ENCODE measurements at places on chromosomes 16 and 17.

- no peak for DNase-seq
These were observed 1.9 kb downstream of the RASL10B start for GRCh38 chr17:35733366-35733765.

DNA sequence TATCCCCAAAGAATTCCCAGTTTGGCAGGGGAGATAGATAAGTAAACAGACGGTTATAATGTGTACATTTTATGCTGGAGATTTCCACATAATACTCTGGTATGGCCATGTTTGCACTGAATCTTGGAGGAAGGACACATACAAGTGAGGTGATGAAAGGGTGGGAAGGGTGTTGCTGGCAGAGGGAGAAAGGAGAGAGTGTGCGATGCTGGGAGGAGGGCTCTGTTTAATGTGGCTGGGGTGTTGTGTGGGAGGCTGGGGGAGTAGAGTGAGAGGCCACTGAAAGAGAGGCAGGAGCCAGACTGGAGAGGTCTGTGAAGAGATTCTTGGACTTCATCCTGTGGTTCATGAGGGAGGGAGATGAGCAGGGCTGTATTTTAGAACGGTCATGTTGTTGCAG is 87.6 kb downstream of the SPACA3 start:
- DNase-seq, result no peak

GRCh38 chr16:73743665-73744496 is 552.7 kb upstream of the PSMD7 start:
- DNase-seq, result no peak

DNA sequence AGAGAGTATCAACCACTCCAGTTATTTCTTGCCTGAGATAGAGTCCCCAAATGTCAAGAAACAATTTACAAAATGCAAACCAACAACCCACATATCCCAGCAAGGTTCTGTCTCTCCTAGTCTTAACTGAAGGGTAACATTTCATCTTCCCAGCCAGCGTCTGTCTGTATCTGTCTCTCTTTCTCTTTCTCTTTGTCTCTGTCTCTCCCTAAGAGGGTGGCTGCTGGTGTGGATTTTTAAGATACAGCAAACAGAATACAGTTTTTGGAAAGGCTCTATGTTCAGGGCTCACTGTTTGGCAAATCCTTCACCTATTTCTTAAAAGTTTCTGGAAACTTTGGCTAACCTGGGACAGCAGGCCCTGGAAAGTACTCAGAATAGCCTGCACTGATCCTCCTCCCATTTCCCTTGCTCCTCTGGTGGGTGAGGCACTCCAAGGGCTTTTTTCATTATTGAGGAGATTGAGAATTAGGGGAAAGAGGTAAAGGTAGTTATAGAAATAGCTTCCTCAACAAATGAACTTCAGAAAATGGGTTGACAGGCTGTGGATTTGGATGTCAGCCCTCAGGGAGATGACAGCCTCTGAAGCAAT is 6.2 kb downstream of the HOXB4 start:
- no peak for DNase-seq

DNA sequence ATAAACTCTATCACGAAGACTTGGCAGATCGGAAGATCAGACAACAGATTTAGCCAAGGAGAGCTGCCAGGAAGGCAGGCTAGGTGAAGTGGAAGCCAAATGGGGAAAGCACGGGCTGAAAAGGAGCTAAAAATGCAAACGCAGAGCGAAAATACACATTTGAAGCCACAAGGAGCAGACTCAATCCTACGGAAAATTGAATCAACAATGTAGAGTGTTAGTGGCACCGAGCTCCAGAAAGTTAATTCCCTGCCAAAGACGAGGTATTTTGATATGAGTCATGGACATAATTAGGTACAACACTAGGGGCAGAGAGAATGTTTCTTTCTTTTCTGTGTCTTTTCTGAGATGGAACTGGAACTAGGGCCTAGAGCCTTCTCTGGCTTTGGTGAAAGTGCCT is 20.7 kb downstream of the GSG1L start:
- DNase-seq, result no peak

DNA sequence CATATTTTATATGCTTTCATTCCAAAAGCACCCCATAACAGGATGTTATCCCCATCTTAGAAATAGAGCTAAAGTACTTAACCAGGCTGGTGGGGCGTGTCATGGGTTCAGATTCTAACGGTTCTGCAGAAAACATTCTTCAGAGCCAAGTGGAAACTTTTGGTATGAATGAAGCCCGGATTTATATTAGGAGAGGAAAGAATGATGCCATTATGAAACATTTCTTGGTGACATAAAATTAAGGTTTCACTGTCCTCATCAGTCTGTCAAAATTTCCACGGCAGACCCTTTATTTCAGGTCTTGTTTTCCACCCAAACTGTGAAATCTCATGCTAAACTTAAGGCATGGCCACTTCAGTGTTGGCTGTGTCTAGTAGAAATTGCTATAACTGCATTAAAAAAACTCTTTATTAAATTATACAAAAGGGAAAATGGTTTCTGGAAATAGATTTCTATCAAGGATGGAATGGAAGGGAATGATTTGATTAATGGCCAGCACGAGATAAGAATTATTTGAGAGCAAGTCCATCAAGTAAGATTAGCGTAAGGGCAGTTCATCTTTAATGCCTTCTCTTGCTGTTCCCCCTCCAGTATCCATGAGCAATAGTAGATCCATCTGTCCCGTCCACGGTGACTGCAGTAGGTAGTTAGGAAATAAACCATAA is 11.7 kb downstream of the PRKCA start:
- DNase-seq, result no peak

- no peak for DNase-seq
These were observed 23.3 kb downstream of the LASP1 start for GRCh38 chr17:38893113-38893512.

GRCh38 chr17:40178660-40179059 is 1.4 kb downstream of the RAPGEFL1 start:
- no peak for DNase-seq

- no peak for DNase-seq
These were observed 8.1 kb downstream of the C16orf54 start for GRCh38 chr16:29737713-29738112.
